Subcutaneous preadipocyte (primary cell): ENCODE measurements at places on chromosomes 1 and 21. TPM values are rescaled to one million over a fixed set of nuclear protein-coding genes. Genes with fewer than 3 reads are reported as not detected.

PLCH2 gene
- 0.20 TPM in 1 of 2 replicates, not detected in the other for total RNA-seq

AMY1C gene
- not detected in 2 replicates for total RNA-seq

SDC3 gene
- total RNA-seq = 14.3 and 14.5 TPM in 2 replicates

KCNN3 gene
- total RNA-seq = under 0.01 TPM in 1 of 2 replicates, not detected in the other

NDUFS2 gene
- 98.5 and 108 TPM in 2 replicates for total RNA-seq

BACE2 gene
- total RNA-seq = 16.4 and 20.9 TPM in 2 replicates

PADI1 gene
- total RNA-seq = not detected in 2 replicates

TFF3 gene
- 0.37 TPM in 1 of 2 replicates, not detected in the other for total RNA-seq

NKAIN1 gene
- total RNA-seq = under 0.01 and 0.59 TPM in 2 replicates

DMRTA2 gene
- not detected in 2 replicates for total RNA-seq

FBXO2 gene
- under 0.01 TPM in 1 of 2 replicates, not detected in the other for total RNA-seq

AK5 gene
- 24.6 and 32.7 TPM in 2 replicates for total RNA-seq

APOBEC4 gene
- total RNA-seq = not detected in 2 replicates

TMEM200B gene
- total RNA-seq = 9.9 and 11.5 TPM in 2 replicates

LRRC53 gene
- total RNA-seq = not detected in 2 replicates

FTCD gene
- total RNA-seq = 0.37 TPM in 1 of 2 replicates, not detected in the other

TNNI3K gene
- total RNA-seq = 0.37 and 0.39 TPM in 2 replicates

VSIG8 gene
- total RNA-seq = not detected in 2 replicates

TMEM125 gene
- not detected in 2 replicates for total RNA-seq

TENT5C gene
- not detected in 2 replicates for total RNA-seq

EIF2D gene
- total RNA-seq = 51.4 and 59.6 TPM in 2 replicates

HSF2BP gene
- 0.20 and 0.73 TPM in 2 replicates for total RNA-seq

GUCA2A gene
- not detected in 2 replicates for total RNA-seq

CNR2 gene
- not detected in 2 replicates for total RNA-seq

OR6K3 gene
- not detected in 2 replicates for total RNA-seq

SFN gene
- total RNA-seq = 0.73 and 1.4 TPM in 2 replicates

CNTN2 gene
- not detected in 2 replicates for total RNA-seq

OTUD3 gene
- 2.6 and 8.4 TPM in 2 replicates for total RNA-seq

MAN1C1 gene
- total RNA-seq = 5.7 and 15.4 TPM in 2 replicates

SH3D21 gene
- total RNA-seq = 1.5 and 2.7 TPM in 2 replicates

OR14A2 gene
- total RNA-seq = not detected in 2 replicates

NEK2 gene
- total RNA-seq = 18.4 and 24.4 TPM in 2 replicates

UBQLN4 gene
- total RNA-seq = 14.3 and 22.5 TPM in 2 replicates

ILDR2 gene
- under 0.01 TPM in 2 replicates for total RNA-seq

ADGRL4 gene
- 7.7 and 37.3 TPM in 2 replicates for total RNA-seq

OLFM3 gene
- total RNA-seq = not detected in 2 replicates

SDE2 gene
- 11.0 and 16.6 TPM in 2 replicates for total RNA-seq

TDRD10 gene
- total RNA-seq = not detected in 2 replicates

AVPR1B gene
- not detected in 2 replicates for total RNA-seq

CFHR1 gene
- total RNA-seq = not detected in 2 replicates

JAM2 gene
- total RNA-seq = 0.37 and 0.39 TPM in 2 replicates

CRABP2 gene
- total RNA-seq = 27.2 and 45.6 TPM in 2 replicates

GMEB1 gene
- 7.3 and 10.4 TPM in 2 replicates for total RNA-seq

AJAP1 gene
- total RNA-seq = under 0.01 TPM in 2 replicates

NECTIN4 gene
- 0.20 TPM in 1 of 2 replicates, not detected in the other for total RNA-seq

IVL gene
- under 0.01 TPM in 1 of 2 replicates, not detected in the other for total RNA-seq

IBA57 gene
- 3.7 and 4.3 TPM in 2 replicates for total RNA-seq

FCRL2 gene
- total RNA-seq = not detected in 2 replicates

PGBD5 gene
- total RNA-seq = under 0.01 TPM in 1 of 2 replicates, not detected in the other

ZYG11A gene
- total RNA-seq = 0.37 and 0.78 TPM in 2 replicates

CA14 gene
- total RNA-seq = not detected in 2 replicates

OR2L8 gene
- total RNA-seq = not detected in 2 replicates

PGBD2 gene
- 2.9 and 4.3 TPM in 2 replicates for total RNA-seq

FBXO44 gene
- total RNA-seq = 8.0 and 8.1 TPM in 2 replicates

LIN28A gene
- not detected in 2 replicates for total RNA-seq

CYP2J2 gene
- 0.20 and 0.37 TPM in 2 replicates for total RNA-seq

PGLYRP3 gene
- not detected in 2 replicates for total RNA-seq

TMEM269 gene
- under 0.01 TPM in 1 of 2 replicates, not detected in the other for total RNA-seq

ASAP3 gene
- total RNA-seq = 39.9 and 68.0 TPM in 2 replicates
